Hepatic stellate cell (primary cell): ENCODE measurements at places on chromosomes 7 and 10.

GRCh38 chr10:4051011-4051640, 266.1 kb upstream of the KLF6 start:
- DNase-seq = peak; percentile 50

GRCh38 chr7:80505900-80506500, 5.9 kb downstream of the GNAT3 start:
- no peak for DNase-seq

DNA sequence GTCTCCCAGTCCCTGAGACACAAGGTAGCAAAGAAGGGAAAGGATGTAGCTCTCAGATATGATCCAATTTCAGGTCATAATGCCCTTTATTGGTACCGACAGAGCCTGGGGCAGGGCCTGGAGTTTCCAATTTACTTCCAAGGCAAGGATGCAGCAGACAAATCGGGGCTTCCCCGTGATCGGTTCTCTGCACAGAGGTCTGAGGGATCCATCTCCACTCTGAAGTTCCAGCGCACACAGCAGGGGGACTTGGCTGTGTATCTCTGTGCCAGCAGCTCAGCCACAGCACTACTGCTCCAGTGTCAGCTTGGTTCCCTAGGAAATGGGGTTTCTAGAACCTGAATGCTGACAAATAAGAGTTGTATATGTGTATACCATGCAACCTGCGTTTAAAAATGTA, 74.6 kb upstream of the PRSS58 start:
- no peak for DNase-seq

DNA sequence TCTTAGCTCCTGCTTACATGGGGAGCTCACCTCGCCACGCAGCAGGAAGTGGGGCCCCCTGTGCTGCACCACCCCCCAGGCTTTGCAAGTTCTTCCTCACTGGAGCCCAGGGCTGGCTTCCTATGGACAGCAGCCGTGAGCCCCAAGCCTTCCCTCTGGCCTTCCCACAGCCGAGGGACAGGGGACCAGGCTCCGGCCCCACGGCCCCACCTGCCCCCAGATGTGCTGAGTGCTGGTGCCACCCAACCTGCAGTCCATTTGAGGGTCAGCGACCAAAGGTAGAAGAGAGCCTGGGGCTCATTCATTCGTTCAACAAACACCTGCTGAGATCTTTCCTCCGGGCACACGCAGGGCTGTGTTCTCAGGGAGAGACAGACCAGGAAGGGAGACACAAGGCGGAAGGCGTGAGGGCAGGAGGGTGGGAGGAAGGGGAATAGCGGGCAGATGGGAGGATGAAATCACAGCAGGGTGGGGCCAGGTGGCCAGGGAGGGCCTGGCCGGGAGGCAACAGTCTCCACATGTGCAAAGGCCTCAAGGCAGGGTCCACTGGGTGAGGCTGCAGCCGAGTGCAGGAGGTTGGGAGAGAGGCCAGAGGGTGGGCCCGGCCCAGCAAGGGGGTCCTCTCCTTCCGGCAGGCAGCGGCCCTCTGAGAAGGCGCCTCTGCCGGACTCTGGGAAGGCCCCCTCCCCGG, 100.1 kb downstream of the FOXL3 start:
- no peak for DNase-seq

DNA sequence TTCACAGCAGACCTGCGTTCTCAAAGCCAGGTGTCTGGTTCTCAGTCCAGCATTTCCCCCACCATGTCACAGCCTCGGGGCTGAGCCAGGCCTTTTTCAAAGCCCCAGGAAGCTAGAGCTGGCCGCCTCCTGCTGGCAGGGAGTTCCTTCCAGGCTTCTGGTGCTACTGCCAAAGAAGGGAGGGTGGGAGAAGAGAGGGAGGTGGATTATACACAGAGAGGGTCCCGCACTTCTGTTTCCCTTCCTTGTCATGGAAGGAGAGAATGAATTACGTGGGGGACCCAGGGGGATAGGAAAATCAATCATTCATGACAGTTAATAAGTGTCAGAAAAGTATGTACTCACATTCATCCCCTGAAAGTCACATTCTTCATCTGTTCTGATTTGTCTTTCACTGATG, 600 bp upstream of the LGI1 start:
- DNase-seq = no peak

GRCh38 chr10:42113158-42113450, 525.3 kb downstream of the ZNF33B start:
- no peak for DNase-seq

DNA sequence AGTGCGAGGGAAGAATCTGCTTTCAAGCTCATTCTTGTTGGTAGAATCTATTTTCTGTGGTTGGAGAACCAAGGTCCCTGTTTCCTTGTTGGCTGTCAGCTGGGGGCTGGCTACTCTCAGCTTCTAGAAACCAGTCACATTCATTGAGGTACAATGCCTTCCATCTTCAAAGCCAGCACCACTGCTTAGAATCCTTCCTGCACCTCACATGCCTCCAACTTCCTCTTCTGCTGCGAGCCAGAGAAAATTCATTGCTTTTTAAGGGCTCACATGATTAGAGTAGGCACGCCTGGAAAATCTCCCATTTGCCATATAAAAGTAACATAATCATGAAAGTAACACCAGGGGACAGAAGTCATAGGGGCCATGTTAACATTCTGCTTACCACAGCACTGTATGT, 28.7 kb downstream of the TES start:
- no peak for DNase-seq

DNA sequence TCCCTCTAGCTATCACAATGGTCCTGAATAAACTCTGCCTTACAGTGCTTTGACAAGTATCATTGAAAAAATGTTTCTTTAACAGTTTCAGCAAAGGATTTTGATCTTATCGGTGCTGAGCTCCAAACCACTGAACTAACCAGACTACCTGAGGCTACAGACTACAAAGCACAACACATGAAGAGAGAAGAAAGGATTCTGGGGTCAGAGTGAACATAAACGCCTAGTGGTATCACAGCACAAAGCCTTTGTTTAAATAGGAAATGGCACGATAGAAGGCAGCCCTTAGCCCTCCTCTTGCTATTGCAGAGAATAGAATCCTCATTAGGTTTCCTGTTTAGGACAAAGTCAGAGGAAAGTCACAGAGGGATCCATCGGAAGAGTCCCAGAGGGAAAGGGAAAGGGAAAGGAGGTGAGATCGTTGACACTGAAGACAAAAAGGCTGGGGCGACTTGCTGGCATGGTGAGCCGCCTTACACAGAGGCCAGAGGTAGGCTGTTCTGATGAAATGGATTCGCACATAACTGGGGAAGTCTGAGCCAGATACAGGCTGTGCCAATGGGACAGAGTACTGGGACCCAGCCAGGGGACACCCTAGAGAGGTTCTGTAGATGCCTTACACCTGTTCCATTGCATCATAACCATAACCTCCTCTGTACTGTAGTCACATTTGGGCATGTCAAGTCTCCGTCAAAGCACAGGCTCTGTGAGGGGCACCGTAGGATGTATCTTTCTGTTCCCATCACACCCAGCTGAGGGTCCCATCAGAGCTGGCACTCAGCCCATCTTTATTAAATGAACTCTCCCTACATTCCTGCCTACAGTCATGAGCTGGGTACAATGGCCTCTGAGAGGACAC, 71.5 kb downstream of the XPNPEP1 start:
- DNase-seq = no peak
